CD8-positive, alpha-beta T cell (primary cell): ENCODE measurements at places on chromosomes 5 and 9. TPM values are rescaled to one million over a fixed set of nuclear protein-coding genes. Genes with fewer than 3 reads are reported as not detected.

DNA sequence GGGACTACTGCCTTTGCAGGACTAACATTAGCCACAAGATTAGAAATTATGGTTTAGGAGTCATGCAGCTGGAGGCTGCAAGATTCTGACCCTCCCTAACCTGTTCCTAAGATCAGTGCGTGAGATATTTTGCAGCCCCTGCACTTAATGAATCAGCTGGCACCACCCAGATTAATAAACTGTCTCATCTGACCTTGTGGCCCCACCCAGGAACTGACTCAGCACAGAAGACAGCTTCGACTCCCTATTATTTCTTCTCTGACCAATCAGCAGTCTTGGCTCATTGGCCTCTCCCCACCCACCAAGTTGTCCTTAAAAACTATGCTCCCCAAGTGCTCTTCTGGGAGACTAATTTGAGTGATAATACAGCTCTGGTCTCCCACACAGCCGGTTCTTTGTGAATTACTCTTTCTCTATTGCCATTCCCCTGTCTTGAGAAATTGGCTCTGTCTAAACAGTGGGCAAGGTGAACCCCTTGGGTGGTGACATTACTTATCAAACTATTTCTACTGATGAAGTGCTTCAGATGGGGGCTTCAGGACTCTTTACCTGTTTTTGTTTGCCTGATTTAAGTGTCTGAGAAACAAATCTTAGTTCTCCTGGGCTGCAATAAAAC is 17.0 kb downstream of the CTSL start:
- DNase-seq: no peak

DNA sequence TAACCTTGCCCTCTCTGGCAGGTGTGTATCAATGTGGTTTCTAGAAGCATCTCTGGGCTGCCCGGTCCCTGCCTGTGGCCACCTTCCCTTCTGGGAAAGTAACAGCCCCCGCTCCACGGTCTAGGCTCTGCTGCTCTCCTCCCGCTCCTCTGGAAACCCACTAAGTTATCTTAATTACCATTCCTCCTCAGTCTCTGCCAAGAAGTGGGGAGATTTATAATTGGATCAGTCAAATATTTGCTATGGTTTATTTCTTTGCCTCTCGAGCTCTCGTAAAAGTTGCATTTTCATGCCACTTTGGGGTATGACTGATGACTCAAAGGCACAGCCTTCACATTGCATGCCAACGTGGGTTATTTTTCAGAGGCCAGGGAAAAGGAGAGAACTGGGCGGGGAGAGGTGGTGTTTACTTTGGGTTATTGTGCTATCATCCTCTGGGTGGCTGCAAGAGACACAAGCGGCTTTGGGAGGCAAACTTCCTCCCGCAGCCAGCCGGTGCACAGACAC is 205.3 kb upstream of the WWC1 start:
- no peak for DNase-seq

DNA sequence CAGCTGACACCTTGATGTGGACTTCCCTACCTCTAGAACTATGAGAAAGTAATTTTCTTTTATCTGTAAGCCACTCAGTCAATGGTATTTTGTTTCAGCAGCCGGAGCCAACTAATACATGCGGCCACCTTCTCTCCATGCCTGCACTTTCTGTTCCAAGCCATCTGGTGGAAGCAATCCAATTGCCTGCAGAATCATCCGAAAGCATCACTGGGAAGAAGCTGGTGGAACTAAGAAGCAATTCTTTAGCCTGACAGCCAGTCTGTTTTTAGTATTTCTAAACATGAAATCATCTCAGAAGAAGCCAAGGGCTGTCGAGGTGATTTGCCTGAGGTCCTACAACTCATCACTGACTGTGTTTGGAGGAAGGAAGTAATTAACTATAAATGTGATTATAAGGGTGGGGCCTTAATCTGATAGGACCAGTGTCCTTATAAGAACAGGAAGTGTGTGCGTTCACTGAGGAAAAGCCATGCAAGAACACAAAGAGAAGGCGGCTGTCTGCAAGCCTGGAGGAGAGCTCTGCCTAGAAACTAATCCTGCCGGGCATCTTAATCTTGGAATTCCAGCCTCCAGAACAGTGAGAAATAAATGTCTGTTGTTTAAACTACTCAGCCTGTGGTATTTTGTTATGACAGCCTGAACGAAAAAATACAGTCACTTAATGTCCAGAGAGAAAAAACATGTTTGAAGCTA is 49.1 kb downstream of the NXNL2 start:
- no peak for DNase-seq

DNA sequence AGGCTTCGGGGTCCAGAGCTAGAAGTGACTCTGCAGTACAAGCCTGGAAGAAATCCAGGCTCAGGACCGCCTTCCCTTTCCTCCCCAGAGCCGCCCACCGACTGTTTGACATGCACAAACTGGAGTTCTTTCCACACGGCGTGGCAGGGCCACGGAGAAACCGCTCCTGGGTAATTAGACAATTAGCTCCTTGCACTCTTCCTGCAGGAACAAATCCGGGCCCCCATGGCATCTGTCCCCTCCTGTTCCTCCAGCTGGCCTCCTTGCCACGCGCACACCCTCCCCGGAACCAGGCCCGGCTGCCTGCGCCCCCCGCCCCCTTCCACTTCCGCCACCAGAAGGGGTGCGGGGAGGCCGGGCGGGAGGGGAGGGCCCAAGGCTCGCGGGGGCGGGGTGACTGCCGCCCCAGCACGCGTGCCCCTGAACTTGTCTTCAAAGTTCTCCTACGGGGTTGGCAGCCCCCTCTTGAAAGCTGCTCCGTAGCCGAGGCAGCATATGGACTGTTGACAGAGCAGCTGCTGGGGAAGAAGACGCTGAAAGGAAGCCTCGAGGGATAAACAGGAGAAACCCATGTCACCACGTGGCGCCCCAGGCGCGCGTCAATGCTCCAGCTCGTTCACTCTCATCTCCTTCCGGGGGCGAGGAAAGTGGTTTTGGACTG is 74.3 kb downstream of the SEC61B start:
- DNase-seq: peak; percentile 39

GRCh38 chr5:156534906-156535485 is 208.0 kb downstream of the SGCD start:
- no peak for DNase-seq

DNA sequence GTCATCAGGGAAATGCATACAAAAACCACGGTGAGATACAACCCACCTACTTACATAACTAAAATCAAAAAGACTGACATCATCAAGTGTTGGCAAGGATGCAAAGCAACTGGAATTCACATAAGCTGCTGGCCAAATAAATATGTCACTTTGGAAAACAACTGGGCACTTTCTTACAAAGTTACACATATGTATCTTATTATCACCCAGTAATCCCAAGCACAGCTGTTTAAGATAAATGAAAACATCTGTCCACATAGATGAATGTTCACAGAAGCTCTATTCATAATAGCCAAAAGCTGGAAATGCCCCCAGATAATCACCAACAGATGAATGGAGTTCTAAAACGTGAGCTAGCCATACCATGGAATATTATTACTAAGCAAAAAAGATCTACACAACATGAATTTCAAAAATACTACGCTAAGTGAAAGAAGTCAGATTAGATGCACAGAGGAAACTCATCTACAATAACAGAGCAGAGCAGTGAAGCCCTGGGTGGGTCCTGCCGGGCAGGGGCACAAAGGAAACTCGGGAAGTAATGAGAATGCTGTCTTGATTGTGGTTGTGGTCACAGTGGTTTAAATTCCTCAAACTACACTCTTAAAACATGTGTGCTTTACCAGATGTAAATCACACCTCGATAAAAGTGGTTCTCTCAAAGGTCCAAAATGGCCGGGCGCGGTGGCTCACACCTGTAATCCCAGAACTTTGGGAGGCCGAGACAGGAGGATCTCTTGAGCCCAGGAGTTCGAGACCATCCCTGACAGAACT is 8.5 kb downstream of the CAMSAP1 start:
- no peak for DNase-seq

DNA sequence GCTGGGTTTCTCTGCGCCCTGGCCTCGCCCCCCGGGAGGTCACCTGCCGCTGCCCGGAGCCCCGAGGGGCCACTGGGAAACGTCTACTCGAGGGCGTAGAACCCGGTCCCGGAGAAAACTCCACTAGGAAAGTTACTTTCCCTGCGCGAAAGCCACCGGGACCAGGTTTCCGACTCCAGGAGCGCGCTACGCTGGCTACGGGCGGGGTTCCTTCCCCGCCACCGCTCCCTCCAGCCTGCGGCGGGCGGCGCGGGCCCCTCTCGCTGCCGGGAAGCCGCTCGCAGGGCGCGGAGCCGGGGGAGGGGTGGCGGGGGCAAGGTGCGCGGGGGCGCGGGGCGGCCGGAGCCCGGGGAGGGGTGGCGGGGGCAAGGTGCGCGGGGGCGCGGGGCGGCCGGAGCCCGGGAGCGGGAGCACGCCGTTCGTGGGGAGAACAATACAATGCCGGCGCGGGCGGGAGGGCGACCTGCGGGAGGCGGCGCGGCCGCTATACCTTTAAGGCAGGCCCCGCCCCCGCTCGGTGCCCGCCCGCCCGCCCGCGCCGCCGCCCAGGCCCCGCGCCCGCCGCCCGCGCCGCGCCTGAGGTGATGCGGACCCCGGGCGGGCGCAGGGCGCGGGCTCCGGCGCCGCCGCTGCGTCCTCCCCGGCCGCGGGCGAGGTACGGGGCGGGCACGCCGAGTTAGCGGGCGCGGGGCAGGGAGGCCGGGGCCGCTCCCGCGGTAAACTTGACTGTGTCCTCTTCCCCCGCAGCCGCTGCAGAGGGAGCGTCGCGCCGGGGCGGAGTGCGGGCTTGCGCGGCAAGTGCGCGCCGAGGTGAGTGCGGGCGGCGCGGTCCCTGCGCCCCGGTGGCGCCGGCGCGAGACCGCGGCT is 278.1 kb downstream of the AOPEP start:
- no peak for DNase-seq

DNA sequence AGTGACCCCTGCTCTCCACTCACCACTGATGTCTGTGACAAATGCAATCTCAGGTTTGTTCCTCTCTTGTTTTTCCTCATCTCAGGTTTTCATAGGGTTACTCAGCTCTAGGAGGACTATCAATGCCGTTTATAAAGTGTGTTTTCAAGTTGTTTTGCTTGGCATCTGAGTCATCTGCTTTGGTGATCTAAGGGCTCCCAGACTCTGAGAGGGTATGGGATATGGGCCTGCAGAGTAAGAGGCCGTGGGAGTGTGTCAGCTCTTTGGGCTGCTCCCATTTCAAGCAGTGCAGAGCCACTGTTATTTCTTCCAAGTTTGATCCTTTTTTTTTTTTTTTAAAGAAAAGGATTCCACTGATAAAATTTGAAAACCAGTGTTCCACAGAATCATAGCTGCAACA is 46.3 kb downstream of the NNT start:
- DNase-seq: no peak

GRCh38 chr9:37424204-37424685 is 1.7 kb downstream of the GRHPR start:
- DNase-seq: no peak

DNA sequence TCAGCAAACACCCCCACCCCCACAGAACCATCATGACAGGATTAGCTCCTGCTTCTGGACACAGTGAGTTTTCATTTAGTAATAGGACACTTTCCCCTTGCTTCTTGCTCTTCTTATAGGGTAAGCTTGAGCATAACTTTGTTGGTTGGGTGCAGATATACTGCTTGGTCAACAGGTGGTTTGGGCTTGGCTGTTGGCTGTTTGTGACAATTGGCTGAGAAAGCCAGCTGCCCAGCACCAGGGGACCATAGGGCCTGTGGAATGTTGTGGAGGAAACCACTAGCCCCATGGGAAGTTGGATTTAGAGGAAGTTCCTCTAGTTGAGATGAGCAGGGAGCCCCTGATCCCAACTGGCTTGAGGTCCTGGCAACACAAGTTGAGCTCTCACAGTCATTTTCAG is 30.5 kb downstream of the PPP3R2 start:
- no peak for DNase-seq

DNA sequence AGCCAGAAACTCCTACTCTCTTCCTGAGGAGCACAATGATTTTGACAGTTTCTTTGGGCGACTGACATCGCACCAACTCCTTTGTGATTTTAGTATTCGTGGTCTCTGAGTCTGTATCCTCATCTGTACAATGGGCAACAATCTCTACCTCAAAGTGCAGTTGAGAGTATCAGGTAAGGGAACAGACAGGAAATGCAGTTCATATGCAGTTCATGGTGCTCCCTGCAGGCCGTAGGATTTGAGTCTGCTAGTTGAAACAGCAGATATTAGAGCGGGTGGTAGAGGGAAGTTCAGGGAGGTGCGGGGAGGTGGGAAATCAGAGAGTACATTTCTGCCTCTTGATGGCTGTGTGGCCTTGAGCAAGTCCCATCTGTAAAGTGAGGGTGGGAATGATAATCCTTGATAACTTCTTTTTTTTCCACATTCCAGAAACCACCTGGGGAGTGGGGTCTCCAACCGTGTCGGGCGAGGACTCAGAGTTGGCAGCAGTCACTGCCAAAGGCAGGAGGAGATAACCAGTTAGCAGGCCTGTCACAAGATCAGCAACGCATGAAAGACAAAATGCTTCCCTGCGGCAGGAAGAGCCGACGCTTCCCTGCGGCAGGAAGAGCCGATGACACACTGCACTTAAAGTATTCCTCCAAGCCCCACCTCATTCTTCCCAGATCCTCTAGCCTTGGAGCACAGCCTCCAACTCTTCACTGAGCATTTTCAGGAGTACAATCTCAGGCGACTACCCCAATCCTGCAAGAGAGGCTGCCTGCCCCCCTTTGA is 6.0 kb upstream of the NEK6 start:
- no peak for DNase-seq

DNA sequence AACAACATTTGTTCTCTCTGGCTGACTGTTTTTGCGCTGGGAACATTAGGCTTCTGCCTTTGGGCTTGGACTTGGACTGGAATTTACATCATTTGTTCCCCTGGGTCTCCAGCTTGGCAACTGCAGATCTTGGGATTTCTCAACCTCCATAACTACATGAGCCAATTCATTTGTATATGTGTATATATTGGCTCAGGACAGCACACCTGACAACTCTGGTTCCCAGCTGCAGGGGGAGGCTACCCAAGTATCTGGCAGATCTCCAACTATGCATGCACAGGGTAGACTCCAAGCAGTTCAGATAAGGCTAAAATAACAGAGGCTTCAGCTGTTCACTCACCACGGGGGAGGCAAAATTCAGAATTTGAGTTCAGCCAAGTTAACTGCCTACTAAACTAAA is 31.6 kb upstream of the F2RL1 start:
- DNase-seq: no peak

The IFNB1 gene
- total RNA-seq: not detected

The ECSCR gene
- total RNA-seq: not detected

The EIF4E1B gene
- not detected for total RNA-seq

The RASEF gene
- not detected for total RNA-seq

The ANKRD55 gene
- not detected for total RNA-seq

The CCNG1 gene
- total RNA-seq: 126 TPM

The ARHGEF37 gene
- not detected for total RNA-seq

The TIGD6 gene
- total RNA-seq: 1.5 TPM
